Activated CD8-positive, alpha-beta memory T cell treated with anti-CD3 and anti-CD28 coated beads for 1 hour (primary cell): ENCODE measurements at places on chromosomes 3 and 15.

GRCh38 chr3:149512073-149512782 lies 37.7 kb downstream of the TM4SF4 start:
- DNase-seq = no peak

DNA sequence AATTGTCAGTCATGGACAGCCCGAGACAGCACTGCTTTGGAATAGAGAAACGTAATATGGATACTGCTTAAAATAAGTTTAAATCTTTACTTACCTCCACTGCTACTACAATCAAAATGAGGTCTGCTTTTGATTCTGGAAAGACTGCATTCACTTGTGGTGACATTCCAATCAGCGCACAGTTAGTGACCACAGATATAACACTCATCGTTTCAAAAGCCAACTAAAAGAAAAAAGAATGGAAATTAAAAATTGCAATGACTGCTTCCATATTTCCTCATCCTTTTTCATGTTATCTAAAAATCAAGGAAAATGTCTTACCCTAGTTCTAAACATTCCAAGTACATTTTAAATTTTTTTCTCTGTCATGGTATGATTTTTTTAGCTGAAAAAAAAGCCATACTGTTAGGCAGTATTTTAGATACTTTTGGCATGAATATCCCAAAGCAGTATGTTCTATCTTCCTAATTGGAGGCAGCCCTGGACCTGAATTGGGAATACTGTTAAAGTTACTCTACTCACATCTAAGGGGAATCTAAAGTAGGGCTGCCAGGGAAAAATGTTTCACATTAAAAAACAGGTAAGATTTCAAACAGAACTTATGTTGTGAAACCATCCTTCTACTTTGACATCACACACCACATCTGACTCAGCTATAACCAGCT lies 72.1 kb downstream of the ANO10 start:
- no peak for DNase-seq

DNA sequence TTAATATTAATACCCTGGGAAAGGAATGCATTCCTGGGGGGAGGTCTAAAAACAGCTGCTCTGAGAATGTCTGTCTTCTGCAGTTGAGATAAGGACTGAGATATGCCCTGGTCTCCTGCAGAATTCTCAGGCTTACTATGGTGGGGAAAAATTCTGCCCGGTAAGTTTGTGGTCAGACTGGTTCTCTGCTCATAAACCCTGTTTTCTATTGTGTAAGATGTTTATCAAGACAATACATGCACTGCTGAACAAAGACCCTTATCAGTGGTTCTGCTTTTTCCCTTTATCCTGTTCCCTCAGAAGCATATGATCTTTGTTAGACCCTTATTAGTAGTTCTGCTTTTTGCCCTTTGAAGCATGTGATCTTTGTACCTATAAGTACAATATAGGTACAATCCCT lies 494.6 kb downstream of the CNTN6 start:
- DNase-seq = no peak

DNA sequence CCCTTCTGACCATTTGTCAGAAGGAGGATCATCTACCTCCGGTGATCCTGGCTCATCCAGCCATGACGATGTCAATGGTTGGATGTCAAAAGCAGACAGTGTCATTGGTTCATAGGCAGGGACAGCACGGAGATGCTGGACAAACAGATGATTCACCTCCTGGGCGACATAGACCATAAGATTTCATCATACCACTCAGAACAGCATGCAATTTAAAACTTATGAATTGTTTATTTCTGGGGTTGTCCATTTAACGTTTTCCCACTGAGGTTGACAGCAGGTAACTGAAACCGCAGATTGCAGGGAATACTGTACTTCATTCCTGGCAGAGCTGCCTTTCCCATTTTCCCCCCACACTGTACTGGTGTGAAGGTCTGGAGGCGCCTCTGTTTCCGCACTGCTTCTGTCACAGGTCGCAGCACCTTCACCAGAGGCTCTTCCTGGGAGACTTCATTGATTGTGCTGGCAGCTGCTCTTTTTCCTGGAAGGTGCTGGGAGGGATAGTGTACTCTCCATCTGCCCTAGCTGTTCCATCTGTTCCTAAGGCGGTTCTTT lies 32.5 kb upstream of the TMOD3 start:
- DNase-seq = no peak

- DNase-seq = no peak
Measured at GRCh38 chr15:58066042-58066867, 744 bp upstream of the ALDH1A2 start.

GRCh38 chr3:49733551-49733950 lies 9.8 kb upstream of the GMPPB start:
- no peak for DNase-seq

DNA sequence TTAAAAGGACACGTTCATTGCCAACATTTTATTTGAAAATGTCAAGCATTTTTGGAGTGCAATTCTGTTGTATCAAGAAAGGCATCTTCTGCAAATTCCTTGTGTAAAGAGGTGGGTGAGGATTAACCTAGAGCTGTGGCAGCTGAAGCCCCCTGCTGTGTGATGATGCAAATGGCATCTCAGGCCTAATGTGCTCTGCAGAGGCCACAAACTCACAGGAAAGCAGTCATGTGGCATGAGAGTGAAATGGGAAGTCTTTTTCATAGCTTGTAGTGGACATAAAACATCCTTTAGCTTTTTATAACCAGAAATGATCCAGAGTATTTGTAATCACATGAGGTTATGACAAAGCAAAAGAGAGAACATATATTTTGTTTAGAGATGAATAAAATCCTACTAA lies 6.4 kb downstream of the CADM2 start:
- no peak for DNase-seq

- DNase-seq = no peak
Measured at GRCh38 chr3:75896265-75896664, 110.9 kb upstream of the ZNF717 start.

GRCh38 chr15:28128031-28128430 lies 28.9 kb upstream of the OCA2 start:
- no peak for DNase-seq

DNA sequence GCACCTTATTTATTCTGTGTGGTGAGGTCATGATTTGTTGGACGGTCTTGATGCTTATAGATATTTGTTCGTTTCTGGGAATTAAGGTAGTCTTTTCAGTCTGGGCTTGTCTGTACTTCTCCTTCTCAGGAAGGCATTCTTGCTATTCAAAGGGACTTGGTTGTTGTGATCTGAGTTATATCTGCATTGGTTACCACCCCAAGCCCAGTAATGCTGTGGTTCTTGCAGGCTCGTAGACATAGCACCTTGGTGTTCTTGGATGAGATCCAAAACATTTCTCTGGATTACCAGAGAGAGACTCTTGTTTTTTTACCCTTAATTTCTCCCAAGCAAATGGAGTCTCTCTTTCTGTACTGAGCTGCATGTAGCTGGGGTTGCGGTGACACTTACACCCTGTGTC lies 128.0 kb upstream of the CBLB start:
- no peak for DNase-seq

DNA sequence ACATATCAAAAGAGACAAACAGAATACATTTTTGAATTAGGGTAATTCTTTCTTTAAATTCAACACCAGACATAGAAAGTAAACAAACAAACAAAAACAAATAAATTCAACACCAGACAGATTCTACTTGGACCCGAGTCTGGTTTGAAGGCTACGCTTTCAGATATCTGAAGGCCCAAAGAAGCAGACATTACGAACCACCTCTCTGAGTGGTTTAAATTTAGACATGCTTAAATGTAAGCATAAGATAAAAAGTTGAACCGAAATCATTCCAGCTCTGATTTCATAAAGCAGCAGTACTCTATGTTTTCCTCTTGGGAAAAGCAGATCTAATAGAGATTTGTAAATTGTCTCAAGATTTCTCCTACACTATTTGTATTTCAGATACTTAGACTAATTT lies 29.9 kb downstream of the UBA5 start:
- DNase-seq = no peak

GRCh38 chr3:156670077-156670476 lies 4.3 kb upstream of the TIPARP start:
- no peak for DNase-seq

- DNase-seq = no peak
Measured at GRCh38 chr15:87986776-87987175, 269.8 kb downstream of the NTRK3 start.

GRCh38 chr3:42123012-42123581 lies 31.9 kb downstream of the TRAK1 start:
- no peak for DNase-seq

DNA sequence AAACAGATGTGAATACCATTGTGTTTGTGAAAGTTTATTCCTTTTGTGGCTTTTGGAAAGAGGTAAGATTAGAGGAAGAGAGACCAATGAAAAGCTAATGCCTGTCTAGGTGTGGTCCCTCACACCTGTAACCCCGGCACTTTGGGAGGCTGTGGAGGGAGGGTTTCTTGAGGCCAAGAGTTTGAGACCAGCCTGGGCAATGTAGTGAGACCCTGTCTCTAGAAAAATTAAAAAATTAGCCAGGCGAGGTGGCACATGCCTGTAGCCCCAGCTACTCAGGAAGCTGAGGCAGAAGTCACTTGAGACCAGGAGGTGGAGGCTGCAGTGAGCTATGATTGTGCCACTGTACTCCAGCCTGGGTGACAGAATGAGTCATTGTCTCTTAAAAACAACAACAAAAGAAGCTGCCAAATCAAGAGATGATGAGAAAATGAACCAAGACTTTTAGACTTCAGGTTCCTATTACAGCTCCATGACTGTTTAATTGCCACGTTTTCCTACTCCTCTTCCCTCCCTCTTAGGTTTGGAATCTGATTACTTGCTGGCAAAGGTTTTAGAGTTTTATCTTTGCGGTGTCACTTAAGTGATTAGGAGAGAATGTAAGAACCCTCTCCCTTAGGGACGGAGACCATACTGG lies 68.7 kb downstream of the CGNL1 start:
- DNase-seq = no peak

- DNase-seq = no peak
Measured at GRCh38 chr3:138400651-138401070, 33.8 kb upstream of the ESYT3 start.

- DNase-seq = no peak
Measured at GRCh38 chr3:176051766-176052165, 1145.5 kb downstream of the TBL1XR1 start.

DNA sequence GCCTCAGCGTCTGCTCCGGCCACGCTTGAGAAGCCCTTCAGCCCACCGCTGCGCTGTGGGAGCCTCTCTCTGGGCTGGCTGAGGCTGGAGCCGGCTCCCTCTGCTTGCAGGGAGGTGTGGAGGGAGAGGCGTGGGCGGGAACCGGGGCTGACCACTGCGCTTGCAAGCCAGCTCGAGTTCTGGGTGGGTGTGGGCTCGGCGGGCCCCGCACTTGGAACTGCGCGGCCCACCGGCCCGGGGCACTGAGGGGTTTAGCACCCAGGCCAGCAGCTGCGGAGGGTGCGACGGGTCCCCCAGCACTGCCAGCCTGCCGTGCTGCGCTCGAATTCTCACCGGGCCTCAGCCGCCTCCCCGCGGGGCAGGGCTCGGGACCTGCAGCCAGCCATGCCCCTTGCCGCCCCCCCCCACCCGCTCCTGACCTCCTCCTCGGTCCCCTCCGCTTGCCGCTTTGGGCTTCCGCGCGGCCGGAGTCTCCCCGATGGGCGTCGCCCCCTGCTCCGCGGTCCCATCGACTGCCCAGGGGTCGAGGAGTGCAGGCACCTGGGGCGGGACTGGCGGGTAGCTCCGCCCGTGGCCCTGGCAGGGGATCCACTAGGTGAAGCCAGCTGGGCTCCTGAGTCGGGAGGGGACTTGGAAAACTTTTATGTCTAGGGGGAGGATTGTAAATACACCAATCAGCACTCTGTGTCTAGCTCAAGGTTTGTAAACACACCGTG lies 106.7 kb downstream of the RAP2B start:
- no peak for DNase-seq

- no peak for DNase-seq
Measured at GRCh38 chr3:172241405-172241804, 202.0 kb downstream of the FNDC3B start.

GRCh38 chr3:71784914-71785531 lies at the start of gene PROK2:
TSS of gene PROK2 (minus strand) at chr3:71785148. CDS start at chr3:71785052, 96 bp downstream.
- DNase-seq = no peak

DNA sequence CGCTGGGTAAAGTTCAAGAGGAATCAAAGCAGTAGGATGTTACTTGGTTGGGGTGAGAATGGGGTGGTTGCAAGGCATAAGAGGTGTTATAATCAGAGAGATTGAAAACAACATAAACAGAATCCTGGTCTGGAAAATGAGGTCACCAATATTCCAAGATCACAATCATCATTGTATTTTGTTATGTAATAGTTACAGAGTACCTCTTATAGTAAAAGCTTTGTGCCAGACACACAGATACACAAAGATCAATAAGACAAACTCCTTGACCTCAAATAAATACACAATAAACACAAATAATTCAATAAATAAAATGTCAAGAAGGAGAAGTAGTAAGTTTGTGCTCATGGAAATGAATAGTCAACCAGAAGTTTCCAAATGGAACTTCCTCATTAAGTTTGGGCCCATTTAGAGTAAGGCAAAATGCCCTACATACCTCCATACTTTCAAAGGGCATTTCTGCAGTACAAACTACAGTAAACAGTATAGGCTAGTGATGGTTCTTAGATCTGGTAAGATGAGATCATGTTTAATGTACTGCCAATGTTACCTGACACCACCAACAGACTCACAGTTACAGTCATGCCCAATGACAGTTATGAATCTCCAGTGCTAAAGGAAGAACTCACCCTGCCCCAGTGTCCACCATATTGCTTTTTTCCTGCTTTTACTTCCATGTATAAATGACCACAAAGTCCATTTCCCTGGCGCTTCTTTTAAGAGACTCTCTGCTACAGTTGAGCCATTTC lies 93.4 kb downstream of the KCNMB2 start:
- DNase-seq = no peak

GRCh38 chr3:196942915-196943277 lies 568 bp upstream of the NCBP2 start:
- no peak for DNase-seq

GRCh38 chr3:34053626-34054025 lies 255.2 kb downstream of the PDCD6IP start:
- DNase-seq = no peak
